ENCODE measurements at places on chromosomes 12 and 14.

GRCh38 chr14:59330455-59330854 lies 134.7 kb downstream of the GPR135 start:
- DNase-seq = no peak

DNA sequence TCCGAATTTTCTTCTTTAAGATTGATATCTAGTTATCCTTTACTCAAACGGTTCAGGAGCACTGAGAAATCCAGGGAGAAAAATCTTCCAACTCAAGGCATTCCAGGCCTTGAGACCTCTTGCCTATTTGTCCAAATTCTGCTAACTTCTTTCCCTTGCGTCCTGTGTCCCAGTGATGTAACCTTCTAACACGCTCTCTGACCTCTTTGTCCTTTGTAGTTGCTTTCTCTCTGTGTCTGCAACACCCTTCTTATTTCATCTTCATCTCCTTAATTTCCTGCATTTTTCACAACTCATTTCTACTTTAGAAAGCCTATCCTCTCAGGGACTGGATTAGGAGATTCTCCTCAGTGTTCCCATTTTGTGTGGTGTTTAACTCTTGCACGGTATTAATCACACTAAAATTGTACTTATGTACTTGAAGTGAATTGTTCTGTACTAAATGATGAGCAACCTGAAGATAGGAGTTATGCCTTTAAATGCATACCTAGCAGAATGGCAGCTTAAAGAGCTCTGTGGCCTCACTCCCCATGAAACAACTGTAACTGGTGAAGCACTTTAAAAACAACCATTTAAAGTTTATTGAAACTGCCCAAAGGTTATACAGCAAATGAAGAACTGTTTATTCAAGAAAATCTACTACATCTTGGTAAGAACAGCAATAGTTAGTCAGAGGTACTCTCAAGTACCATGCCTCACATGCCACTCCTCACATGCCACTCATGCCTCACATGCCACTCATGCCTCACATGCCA lies 7.4 kb upstream of the SNAPC1 start:
- DNase-seq = no peak

- DNase-seq = no peak
Observed at GRCh38 chr14:68822132-68822651, 29.3 kb upstream of the ZFP36L1 start.

DNA sequence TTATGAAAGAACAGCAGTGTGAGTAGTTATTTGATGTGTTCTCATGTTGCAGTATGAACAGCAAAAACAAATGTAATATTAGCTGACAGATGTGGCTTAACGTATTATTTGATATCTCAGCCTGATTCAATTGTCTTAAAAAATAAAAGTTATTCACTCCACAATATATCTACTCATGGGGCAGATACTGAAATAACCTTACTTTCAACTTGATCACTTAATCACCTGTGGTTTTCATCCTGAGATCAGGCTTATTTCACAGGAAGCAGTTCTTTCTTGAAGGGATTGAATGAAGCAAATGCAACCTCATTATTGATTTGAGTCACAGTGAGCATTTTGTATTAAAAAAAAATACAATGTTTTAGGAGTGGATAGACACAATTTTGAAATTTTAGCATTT lies 90.3 kb downstream of the AKAP6 start:
- DNase-seq = no peak

- DNase-seq = no peak
Observed at GRCh38 chr14:43540948-43541347, 966.1 kb downstream of the FSCB start.

DNA sequence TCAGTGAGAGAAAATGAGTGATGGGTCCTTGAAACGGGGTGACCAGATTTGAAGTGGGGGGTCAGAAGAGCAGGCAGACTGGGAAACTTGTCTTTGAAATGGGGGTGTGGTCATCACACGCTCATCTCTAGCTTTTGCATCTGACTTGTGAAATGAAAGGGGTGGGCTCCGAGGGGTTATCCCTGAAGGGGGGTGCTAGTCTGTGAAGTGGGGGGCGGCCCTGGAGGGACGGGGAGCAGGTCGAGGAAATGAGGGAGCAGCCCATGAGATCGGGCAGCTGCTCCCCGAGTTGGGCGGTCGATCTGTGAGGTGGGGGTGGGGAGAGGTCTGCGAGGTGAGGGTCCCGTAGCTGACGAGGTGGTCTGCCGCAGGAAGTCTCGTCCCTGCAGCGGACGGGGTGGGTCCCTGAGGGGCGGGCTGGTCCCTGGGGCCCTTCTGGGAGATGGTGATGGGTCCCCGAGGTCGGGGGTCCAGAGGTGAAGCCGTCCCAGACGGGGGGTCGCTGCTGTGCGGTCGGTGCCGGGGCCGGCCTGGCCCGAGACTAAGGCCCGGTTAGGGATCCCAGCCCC lies 542 bp downstream of the PXN start:
- no peak for DNase-seq

DNA sequence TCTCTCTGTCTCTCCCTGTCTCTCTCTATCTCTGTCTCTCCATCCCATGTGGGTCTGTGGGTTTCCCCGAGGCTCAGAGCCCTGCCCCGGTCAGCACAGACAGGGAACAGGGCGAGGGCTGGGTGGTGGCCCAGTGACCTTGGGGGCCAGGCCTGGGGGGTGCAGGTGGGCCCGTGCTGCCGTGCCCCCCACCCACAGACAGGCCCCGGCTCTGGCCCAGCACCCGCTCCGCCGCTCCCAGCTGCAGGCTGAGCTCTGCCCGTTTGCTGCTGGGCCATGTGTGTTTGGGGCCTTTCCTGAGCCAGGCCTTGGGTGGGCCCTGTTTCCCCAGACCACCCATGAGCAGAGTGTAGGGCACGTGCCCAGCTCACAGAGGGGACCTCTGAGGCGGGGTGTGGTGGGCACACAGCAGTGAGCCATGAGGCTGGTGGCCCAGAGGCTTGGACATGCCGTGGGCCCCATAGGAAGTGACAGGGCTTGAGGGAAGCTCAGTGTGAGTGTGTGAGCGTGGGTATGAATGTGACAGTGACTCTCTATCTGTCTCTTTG lies 51.0 kb downstream of the TMEM121 start:
- no peak for DNase-seq

GRCh38 chr14:78297858-78298257 lies 127.7 kb downstream of the NRXN3 start:
- DNase-seq = no peak

DNA sequence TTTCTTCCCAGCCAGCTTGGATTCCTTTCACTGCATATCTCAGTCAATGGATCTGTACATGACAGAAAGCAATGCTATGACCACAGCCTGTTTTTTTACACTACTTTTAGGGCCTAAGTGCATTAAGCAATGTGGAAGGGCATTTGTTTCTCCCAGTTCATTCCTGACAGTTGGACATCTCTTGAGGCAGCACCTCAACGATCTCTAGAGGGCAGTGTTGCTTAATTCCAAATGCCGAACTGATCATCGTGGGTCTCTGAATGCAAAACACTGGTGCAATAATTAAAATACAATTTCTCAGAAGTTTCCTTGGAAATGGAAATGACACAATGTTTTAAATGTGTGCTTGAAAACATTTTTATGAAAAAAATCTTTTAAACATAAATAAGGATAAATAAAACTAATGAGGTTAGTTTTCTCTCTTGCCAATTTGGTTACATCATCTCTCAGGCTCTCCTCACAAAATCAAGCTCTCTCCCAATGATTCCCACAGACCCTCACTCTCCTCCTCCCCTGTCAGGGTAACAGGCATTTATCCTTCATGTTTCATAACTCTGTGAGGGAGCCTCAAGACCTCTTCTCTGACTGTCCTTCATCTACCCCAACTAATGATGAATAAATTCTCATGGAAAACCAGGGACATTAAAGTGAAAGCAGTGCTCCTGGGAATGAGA lies 192.4 kb upstream of the SLC16A7 start:
- no peak for DNase-seq

DNA sequence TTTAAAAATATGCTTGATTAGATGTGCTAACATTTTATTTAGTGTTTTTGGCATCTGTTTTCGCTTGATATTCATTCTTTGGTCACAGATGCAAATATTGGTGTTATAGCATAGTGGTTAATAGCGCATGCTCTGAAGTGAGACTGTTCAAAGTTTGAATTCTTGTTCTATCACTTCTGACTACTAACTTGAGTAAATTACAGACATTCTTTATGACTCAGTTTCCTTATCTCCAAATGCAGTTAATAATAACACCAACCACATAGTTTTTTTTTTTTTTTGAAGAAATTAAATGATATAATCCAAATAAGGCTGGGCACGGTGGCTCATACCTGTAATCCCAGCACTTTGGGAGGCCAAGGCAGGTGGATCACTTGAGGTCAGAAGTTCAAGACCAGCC lies 81.0 kb downstream of the TMX1 start:
- DNase-seq = no peak

DNA sequence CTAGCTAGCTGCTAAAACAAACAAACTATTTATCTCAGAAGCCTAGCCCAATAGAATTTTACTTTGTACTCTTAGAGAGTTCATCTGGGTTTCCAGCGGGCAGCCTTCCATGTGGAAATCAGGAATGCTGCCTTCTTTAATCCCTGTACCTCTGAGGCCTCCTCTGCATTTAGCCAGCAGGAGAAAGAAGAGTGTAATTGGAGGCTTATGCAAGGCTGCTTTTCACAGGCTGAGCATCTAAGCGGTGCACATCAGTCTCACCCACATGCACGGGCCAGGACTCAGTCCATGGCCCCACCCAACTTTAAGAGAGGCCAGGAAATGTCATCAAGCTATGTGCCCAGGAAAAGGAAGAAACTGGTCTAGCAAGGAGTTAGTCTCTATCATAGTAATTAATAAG lies 14.0 kb upstream of the PTGDR start:
- DNase-seq = no peak

GRCh38 chr14:79165471-79166090 lies 995.4 kb downstream of the NRXN3 start:
- no peak for DNase-seq

DNA sequence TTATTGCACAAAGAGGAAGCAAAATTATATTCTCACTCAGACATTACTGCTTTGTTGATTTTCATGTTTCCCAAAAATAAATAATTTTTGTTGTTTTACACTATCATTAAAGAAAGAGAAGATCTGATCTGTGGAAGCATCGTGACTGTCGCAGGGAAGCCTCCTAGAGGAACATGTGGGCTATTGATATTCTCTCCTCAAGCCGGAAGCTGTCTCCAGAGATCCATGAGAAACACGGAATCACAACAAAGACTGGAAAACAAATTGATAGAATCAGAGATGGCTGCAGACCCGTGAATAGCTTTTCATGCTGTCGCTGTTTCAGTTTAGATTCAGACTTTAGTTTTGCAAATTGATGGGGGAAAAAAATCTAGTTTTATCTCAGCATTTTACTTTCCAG lies 235.2 kb upstream of the TMPO start:
- DNase-seq = no peak

GRCh38 chr12:54759751-54760150 lies 94.6 kb upstream of the MUCL1 start:
- DNase-seq = no peak

GRCh38 chr12:130440411-130441080 lies 102.9 kb downstream of the PIWIL1 start:
- no peak for DNase-seq

- DNase-seq = no peak
Observed at GRCh38 chr14:103199124-103199523, 75.9 kb downstream of the TNFAIP2 start.

GRCh38 chr12:547883-548470 lies 88.2 kb downstream of the B4GALNT3 start:
- DNase-seq = no peak

DNA sequence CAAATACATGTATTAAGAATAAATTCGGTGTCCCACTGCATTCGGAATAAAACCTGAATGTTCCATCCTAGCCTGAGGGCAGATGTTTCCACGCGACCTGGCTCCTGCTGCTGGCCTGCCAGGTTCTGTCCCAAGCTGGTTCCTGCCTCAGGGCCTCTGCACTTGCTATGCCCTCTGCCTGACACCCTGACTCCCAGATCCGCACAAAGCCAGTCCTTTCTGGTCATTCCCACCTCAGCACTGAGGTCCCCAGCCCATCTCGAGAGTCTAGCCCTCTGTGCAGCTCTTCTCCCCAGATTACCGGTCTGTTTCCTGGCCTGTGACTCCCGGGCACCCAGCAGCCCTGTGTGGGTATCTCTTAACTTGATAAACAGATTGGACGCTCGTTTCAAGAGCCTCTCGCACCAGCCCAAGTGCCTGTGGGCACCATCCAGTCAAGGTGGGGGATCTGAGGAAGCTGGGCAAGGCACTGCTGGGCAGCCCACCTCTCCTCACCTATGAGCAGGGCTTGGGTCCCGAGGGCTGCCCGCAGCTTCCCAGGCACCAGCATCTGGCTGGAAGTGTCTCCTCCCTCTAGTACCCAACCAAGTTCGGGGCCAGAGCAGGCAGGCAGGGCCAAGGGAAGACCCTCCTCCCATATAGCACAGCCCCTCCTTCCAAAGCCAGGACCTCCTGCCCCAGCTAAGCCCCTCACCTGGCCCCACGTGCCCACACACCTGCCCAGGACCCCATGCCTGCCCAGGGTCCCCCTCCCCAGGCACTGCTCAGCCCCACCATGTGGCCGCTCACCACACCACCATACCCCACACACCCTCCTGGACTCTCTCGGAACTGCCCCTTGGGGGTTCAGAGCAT lies 132.2 kb downstream of the NCOR2 start:
- no peak for DNase-seq

DNA sequence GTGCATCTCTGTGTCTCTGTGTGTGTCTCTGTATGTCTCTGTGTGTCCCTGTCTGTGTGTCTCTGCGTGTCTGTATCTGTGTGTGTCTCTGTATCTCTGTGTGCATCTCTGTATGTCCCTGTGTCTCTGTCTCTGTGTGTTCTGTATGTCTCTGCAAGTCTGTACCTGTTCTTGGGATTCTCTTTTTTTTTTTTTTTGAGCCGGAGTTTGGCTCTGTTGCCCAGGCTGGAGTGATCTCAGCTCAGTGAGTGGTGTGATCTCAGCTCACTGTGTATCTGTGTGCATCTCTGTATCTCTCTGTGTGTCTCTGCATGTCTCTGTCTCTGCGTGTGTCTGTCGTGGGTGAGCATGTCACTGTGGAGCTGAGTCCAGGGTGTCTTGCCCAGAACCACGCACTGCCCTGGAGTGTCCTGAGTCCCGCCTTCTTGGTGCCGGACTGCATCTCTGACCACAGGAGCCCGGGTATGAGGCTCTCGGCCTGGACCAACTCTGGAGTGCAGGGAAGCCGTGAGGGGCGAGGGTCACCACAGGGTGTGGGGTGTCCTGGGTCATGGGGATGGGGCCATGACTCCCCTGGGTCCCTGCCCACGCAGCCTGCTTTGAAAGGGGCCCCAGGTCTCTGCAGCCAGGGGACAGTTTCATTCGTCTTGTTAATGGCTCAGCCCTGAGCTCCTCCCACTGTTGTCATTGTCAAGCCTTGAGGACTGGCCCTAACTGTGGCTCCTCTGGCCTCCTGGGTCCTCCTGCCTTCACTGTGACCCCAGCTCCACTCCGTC lies 11.8 kb downstream of the MYL2 start:
- DNase-seq = no peak

- DNase-seq = no peak
Observed at GRCh38 chr12:8912914-8913313, 1.4 kb upstream of the PHC1 start.

GRCh38 chr14:77903221-77903620 lies 103.3 kb downstream of the ADCK1 start:
- no peak for DNase-seq

DNA sequence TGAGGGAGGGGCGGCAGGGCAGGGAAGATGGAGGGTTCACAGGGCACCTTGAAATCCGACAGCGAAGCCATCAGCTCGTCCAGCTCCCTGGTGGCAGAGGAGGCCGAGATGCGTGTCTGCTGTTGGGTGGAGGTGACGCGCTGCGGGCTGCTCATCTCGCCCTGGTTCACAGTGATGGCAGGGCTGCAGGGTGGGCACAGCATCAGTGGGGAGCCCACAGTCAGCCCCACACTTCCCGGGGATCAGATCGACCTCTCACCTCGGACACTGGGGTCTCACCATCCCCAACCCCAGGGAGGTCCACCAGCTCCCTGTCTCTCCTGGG lies 20.6 kb upstream of the RPLP0 start:
- DNase-seq = no peak

- DNase-seq = no peak
Observed at GRCh38 chr12:23083267-23083666, 458.3 kb downstream of the ETNK1 start.
